D721Med (cell line): ENCODE measurements at places on chromosomes 13 and 19.

DNA sequence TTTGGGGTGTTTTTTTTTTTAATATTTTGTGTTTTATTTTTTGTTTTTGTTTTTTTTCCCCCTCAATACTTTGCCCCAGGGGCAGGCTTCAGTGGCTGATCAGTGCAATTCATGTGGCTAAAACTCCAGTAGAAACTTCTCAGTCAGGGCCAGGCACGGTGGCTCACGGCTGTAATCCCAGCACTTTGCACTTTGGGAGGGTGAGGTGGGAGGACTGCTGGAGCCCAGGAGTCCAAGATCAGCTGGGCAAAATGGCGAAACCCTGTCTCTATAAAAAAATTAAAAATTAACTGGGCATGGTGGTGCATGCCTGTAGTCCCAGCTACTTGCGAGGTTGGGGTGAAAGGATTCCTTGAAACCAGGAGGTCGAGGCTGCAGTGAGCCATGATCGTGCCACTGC lies 17.4 kb upstream of the ATP8A2 start:
- no peak for DNase-seq

GRCh38 chr13:112767506-112768471 lies 78.0 kb downstream of the ATP11A start:
- no peak for DNase-seq

- DNase-seq = no peak
Measured at GRCh38 chr13:47463726-47464125, 537.3 kb downstream of the SUCLA2 start.

GRCh38 chr13:25462301-25463125 lies 90.7 kb downstream of the ATP8A2 start:
- DNase-seq = no peak

GRCh38 chr19:39533003-39533512 lies 406 bp upstream of the EID2B start:
- no peak for DNase-seq

GRCh38 chr13:31073859-31074718 lies 87.6 kb downstream of the HSPH1 start:
- no peak for DNase-seq

- no peak for DNase-seq
Measured at GRCh38 chr19:45146251-45146650, 14.5 kb downstream of the NKPD1 start.

- DNase-seq = no peak
Measured at GRCh38 chr13:101523154-101524131, 71.0 kb downstream of the ITGBL1 start.
